ENCODE measurements at places on chromosomes 1 and 21.

GRCh38 chr21:14121719-14122118 is 89.0 kb downstream of the LIPI start:
- DNase-seq, result no peak

GRCh38 chr1:202193614-202194327 is at the start of gene LGR6:
LGR6 (plus strand) TSS chr1:202193799; CDS start chr1:202193990, 191 bp downstream.
- no peak for DNase-seq

- no peak for DNase-seq
These were observed 96.9 kb downstream of the KCNH1 start for GRCh38 chr1:211037095-211037494.

DNA sequence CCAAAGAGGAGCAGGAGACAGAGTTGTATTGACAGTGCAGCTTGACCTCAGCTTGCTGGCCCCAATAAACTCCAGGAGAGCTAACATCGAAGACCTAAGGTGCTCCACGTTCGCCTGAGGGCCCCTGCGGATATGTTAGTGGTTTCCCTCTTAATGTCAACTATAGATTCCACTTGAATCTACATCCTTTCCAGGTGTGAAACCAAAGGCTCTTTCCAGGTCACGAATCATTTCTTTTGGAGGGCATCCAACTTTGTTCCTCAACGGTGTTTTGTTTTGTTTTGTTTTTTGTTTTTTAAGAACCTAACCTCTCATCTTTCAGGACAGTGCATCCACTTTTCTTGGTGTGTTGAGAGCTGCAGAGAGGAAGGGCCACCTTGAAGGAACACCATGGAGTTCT is 267.6 kb upstream of the SGIP1 start:
- DNase-seq, result no peak

DNA sequence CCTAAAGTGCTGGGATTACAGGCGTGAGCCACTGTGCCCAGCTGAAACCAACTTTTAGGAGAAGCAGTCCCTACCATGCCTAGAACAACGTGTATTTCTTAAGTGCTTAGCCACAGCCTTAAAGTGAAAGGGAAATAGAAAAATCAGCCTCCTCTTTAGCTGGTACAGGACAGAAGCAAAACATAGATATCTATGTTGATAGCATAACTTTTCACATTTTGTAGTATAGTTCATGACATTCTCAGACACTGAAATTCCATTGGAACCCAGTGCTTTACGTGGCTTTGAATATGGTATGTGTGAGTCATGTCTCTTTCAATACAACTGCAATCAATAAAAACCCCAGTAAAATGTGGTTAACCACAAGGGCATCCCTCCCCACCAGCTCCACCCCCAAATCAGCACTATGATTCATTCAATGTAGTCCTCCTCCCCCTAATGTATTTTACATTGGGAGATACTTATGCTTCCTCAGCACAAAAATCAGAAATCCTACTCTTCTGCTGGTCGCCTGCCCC is 32.1 kb downstream of the TGFB2 start:
- DNase-seq, result no peak

- no peak for DNase-seq
These were observed 378.2 kb upstream of the PBX1 start for GRCh38 chr1:164180824-164181223.

DNA sequence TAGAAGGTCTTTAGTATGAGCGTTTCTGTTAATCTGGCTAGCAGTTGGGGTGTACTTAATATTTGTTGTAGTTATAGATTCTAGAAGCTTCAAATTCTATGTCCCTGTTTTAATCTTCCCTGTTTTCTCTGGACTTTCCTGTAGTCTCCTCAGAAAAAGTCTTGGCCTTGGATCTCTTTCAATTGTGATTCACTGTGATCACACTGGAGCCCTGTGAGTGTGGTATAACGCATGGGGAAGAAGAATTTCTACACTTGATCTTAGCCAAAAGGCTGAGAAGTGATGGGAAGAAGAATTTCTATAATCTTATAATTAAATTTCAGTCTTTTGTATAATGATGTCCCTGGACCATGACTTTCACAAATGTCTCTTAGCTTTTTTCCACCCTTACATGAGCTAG is 36.7 kb upstream of the COP1 start:
- no peak for DNase-seq

- no peak for DNase-seq
These were observed 22.4 kb downstream of the LRRC3 start for GRCh38 chr21:44477712-44478111.

- DNase-seq, result no peak
These were observed 115.0 kb downstream of the TSEN15 start for GRCh38 chr1:184166485-184166884.

DNA sequence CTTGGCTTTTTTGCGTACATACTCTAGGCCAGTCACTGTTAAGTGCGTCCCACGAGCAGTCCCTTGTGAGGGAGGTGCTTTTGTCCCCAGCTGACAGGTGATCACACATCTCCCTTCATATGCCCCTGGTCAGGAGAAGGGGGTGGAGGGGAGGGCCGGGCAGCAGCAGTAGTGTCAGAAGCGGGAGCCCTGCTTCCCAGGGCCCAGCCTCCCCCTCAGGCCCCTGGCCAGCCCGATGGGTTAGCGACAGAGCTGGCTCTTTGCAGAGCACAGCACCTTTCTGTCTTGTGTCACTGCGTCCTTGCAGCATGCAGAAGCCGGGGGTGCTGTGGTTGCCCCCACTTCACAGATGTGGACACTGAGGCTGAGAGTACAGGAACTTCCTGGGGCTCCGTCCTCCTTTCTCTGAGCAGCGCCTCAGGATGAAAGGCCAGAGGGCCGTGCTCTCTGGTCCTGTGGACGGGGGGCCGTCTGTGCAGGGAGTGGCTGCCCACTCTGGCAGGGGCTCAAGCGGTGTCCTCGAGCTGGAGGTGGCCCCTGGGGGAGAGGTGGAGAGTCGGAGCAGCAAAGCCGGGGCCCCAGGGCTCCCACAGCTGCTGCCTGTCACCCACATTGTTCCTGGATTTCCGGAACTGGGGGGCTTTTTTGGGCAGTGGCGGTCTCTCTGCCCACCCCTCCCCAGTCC is 5.9 kb downstream of the TMEM201 start:
- no peak for DNase-seq

GRCh38 chr1:156895455-156895812 is 1.9 kb downstream of the PEAR1 start:
- no peak for DNase-seq

GRCh38 chr1:110173466-110174105 is 23.3 kb downstream of the SLC6A17 start:
- no peak for DNase-seq

GRCh38 chr1:22831729-22832413 is 121.2 kb downstream of the EPHB2 start:
- no peak for DNase-seq

- DNase-seq, result no peak
These were observed 321.0 kb downstream of the PLPP3 start for GRCh38 chr1:56258371-56258770.

All from cortex of kidney (tissue), 1 donor.